ENCODE measurements at places on chromosomes 11 and 22.
A peak's percentile ranks its signal among the peaks of the same experiment; 100 is the strongest.

GRCh38 chr11:93587858-93588581 lies 44.8 kb upstream of the SMCO4 start:
- no peak for DNase-seq

DNA sequence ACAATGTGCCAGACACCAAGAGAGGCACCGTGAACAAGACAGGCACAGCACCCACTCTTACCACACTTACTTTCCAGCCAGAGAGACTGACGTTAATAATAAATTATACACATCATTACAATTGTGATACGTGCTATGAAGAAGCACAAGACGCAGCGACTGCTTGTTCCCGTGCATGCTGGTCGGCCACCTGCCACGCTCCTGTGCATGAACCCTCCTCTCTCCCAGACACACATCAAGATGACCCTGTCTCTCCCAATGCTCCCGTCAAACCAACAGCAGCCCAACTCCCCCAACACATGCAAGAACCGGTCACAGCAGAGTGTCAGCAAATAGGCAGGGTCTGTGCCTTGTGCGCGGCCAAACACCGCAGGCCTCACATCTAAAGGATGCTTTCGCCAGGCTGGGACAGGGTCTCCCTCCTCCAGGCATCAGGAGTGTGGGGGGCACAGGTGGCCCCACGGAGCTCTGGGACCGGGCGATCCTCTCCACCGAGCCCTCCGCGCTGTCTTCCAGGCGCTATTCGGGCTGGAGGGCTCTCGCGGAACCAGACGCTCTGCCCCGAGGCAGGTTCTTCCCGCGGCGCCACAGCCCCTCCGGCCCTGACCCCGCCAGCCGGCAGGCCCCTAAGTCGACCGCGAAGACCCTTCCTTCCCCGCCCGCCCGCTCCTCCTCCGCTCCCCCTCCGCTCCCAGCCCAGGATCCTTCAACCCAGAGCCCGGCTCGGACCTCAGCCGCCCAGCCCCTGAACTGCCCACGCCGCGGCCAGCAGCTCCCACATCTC lies 533 bp downstream of the SERGEF start:
- DNase-seq, result peak; percentile 33

- no peak for DNase-seq
These were observed 107.2 kb downstream of the RRAS2 start for GRCh38 chr11:14251754-14252153.

- DNase-seq, result no peak
These were observed 2.1 kb downstream of the LHFPL7 start for GRCh38 chr22:24944217-24944937.

DNA sequence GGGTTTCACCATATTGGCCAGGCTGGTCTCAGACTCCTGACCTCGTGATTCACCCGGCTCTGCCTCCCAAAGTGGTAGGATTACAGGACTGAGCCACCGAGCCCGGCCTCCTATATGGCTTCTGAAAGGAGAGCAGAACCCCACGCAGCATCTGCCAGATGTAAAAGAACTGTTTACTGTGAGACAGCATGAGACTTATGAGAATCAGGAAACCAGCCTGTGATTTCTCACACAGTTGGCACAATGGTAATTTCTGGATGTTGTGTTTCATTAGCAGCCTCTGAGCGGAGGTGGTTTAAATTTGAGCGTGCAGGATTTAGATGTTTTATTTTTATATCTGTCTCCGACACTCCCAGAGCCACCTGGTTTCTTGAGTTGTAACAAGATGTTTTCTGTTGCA lies 33.8 kb downstream of the CEP164 start:
- DNase-seq, result no peak

DNA sequence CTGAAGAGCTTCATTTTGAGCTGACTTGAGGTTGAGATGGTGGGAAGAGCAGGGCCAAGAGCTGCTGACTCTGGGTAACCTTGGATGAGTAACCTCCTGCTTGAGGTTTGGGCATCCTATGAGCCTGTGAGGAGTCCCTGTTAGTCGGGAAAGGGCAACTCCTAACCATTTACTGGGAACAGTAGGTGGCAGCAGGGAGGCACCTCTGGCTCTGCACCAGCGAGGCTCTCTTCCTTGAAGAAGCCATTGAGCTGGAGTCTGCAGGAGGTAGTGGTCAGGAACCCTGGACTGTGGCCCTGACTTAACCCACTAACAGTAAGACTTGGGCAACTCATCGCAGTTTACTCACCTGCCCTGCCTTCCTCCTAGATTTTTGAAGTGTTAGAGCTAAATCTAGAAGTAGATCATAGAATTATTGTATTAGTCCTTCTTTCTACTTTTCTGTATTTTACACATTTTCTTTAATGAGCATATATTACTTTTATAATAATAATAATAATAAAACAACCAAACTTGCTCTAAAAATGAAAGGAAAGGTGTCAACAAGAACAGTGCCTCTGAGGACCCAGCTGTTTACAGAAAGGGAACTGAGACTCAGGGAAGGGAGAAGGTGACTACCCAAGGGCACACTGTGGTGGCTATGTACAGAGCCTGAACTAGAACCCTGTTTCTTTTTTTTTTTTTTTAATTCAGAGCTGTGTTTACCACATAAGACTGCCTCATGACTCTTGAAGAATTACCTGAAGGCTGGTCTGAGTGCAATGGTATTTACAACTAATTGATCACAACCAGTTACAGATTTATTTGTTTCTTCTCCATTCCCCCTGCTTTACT lies 47.5 kb downstream of the MEI1 start:
- peak; percentile 78 for DNase-seq

- DNase-seq, result no peak
These were observed 61.3 kb downstream of the RTL6 start for GRCh38 chr22:44436736-44437135.

DNA sequence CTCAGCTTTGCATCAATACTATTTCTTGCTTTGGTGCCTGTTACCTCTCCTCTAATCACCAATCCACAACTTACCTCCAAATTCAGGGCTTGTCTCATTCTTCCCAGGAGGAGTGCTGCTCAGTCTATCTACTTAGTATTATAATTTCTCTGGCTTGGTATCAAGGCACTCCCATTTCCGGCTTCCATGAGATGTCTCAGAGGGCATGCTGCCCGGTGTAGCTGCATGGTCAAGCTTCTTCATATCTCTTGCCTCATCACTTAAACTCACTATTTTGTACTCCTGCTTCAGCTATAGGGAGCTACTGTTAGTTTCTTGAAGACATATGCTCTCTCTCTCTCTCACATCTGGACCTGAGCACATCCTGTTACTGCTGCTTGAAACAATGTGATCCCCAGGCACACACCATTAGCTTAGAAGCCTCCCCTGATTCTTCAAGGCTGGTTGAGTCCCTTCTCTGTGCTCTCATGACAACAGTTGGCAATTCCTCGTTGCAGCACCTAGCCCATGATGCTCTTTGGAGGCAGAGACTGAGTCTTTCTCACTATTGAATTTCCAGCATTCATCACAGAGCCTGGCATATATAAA lies 182.8 kb upstream of the SYN3 start:
- no peak for DNase-seq

DNA sequence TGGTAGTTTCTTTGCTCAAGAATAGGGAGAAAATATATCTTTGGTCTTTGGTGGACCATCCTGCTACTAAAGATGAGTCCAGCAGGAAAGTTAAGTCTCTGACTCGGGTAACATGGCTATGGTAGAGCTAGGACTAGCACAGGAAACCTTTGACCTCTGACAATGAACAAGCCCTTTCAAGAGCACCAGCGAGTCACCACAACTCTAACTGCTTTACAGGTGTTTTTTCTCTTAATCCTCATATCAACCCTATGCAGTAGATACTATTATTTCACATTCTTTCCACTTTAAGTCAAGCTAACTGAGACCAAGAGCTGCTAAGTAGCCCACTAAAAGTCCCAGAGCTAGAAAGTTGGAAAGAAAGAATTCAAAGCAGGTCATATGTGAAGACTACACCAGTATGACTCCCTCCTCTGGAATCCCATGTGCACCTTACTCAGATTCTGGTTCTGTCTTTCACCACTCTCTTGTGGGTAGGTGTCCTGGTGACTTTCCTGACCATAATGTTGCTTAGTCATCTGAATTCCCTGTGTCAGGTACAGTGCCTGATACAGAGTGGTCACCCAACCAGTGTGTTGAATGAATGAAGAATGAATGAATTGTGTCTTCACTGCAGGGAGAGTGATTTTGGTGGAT lies 53.8 kb upstream of the ME3 start:
- DNase-seq, result no peak

- DNase-seq, result no peak
These were observed 12.7 kb upstream of the TNNT3 start for GRCh38 chr11:1906611-1907423.

DNA sequence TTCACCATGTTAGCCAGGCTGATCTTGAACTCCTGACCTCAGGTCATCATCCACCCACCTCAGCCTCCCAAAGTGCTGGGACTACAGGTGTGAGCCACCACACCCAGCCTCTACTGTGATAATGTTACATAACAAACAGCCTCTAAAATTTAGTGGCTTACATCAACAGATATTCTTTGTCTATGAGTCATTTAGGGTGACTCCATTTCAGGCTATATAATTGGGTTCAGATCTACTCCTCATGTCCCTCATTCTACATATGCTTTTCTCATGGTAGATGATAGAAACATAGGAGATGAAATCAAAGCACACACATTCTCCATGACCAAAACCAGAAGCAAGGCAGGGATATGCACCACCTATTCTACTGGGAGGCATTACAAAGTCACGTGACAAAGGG lies 72.7 kb downstream of the SIK2 start:
- DNase-seq, result no peak

GRCh38 chr11:10844356-10844755 lies 13.5 kb downstream of the ZBED5 start:
- DNase-seq, result no peak

GRCh38 chr22:38489142-38489541 lies 17.0 kb downstream of the DDX17 start:
- DNase-seq, result no peak

DNA sequence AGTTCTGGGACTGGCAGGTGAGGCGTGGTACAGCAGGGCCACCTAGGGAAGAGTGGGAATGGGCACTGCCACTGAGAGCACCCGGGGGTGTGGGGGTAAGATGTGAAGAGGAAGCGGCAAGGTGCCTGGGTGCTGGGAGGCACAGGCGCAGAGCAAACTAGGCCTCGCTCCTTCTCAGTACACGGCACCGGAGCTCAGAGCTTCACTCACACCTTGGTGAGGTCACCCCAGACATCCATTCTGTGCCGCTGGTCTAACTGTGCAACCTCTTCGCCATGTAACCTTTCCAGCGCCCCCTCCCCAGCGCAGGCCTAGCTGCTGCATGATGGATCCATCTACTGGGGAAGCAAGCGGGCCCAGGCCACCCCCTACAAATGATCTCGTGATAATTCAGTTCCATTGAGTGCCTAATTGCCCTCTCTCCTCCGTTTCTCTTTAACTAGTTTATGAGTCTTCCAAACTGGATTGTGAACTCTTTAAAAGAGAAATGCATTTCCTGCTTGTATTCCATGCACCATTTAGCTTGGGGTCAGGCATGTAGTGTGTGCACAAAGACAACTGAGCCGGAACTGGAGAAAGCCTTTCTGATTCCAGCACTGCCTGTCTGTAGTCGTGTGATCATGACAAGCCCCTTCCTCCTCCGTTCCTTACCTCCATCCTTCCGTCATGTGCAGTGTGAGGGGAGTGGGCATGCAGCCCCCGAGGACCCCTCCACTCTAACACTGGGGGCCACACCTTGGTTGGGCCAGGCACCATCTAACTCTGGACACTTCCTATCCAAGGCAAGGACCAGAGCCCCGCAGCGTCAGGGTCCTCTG lies 1475.2 kb downstream of the TBC1D22A start:
- no peak for DNase-seq

- DNase-seq, result no peak
These were observed 109.4 kb downstream of the GRIA4 start for GRCh38 chr11:105719073-105719822.

DNA sequence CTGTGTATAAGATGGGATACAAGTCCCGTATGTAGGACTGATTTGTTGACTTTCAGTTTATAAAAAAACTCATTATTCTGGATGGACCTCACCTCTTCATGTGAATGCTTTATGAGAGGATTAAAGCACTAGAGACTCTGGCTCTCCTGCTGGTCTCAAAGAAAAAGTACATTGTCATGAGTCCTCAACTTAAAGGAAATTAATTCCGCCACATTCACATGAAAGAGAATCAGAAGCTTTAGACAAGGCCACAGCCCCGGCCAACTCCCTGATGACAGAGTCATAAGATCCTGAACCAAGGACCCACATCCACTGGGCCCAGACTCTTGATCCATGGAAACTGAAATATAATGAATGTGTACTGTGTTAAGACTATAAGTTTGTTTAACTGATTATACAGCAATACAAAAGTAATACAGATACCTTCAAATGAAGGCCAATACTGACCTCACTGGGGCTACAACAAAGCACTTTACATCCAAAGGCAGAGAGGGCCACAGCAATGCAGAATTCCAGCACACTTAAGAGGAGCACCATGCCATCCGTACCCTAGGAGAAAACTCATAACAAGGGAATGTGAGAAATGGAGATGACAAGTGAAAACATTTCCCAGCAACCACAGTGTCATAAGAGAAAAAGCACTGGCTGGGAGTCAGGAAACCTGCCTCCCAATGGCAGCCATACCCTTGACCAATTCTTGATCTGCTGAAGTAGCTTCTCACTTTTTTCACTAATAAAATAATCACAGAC lies 25.4 kb upstream of the MS4A6A start:
- DNase-seq, result no peak

DNA sequence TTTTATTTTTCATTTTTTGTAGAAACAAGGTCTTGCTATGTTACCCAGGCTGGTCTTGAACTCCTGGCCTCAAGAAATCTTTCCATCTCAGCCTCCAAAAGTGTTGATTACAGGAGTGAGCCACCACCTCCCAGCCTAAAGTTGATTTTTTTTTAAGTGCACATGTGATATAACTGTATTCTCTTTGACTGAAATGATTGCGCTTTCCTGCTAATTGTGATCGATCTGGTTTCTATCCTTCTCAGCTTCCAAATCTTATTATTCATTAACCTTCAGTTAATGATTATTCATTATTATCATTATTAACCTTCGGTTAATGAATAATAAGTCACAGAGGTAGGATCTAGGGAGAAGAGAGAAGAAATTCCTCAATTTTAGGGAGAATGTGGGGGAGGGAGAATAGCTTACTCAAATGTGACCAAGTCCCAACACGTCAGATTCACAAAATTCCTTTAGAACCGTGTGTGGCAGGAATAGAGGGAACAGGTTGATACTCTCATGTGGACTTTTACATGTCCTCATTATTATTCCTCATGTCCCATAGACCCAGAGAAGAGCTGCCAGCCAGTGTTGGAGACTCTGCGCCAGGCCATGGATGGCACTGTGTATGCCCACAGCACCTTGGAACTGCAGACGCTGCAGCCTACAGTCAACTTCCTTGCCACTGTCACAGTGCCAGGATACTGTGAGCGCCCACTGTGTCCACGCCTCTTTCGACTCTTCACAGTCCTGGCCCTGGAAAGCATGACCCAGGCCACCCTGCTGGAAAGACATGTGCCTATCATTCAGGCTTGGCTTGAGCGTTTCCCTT lies 47.1 kb downstream of the RRP8 start:
- no peak for DNase-seq
